ENCODE measurements at places on chromosomes 12 and 14. TPM values are rescaled to one million over a fixed set of nuclear protein-coding genes. Genes with fewer than 3 reads are reported as not detected.

DNA sequence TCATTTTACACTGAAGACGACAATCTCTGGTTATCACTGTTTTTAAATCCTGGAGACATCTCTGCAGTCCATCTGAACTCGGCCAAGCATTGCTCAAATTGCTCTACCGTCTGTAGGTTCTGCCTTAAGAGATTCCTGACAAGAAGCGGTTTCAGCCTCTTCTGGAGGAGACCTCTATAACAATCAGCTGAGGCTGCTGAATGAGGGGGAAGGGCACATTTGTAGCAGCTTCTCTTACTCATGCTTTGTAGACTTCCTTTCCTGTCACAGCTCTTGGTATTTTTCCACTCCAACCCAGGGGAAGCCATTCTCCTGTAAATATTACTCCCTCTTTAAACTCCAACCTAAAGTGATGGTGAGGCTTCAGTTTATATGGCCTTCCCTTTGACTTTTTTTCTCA is 3.0 kb downstream of the ARG2 start:
- no peak for DNase-seq

GRCh38 chr14:68936476-68936875 is 42.6 kb downstream of the ACTN1 start:
- DNase-seq = no peak

DNA sequence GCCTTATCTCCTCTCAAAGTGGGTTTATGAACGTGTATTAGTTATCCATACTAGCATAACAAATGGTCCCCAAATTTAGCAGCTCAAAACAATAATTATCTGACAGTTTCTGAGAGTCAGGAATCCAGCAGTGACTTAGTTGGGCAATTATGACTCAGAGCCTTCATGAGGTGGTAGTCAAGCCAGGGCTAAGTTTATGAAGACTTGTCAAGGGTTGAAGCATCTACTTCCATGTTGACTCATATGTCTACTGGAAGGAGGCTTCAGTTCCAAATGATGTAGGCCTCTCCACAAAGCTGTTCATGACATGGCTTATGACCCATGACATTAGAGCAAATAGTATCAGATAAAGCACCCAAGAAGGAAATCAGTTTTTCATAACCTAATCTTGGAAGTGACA is 73.2 kb downstream of the IPO8 start:
- DNase-seq = no peak

- no peak for DNase-seq
These were observed 231.7 kb downstream of the KCNC2 start for GRCh38 chr12:74977832-74978481.

DNA sequence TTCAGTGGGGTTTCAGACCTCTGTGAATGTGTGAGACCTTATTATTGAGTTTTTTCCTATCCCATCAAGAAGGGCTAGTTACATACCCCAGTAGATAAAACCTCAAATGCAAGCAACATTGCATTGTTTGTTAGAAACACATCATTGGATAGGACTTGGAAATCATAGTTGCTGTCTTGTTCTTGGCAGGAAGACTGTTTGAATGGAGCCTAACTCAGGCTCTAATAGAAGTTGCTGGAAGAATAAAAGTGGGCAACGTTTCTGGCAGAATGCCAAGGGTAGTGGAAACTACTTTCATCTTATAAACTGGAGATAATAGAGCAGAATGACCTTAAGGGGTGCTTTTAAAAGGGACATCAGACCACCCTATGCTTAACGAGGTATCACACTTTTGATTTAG is 9.9 kb upstream of the PTHLH start:
- no peak for DNase-seq

DNA sequence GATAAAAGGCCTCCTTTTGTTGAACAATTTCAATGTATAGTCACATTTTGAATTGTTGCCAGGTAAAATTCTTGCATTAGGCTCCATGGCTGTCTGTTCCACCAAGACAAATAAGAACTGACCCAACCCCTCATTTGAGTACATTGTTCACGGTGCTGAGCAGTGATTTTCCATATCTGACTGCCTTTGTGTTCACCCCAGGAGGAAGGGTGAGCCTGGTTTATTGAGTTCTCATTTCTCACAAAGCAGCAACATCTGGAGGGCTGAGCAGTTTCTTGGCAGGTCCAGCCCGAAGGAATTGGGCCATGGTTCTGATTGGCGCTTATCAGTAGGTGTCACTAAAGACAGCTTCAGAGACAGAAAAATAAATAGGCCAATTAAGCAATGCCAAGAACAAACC is 149.1 kb downstream of the BMP4 start:
- DNase-seq = no peak

- DNase-seq = no peak
These were observed 87.4 kb downstream of the OTOGL start for GRCh38 chr12:80186727-80187217.

DNA sequence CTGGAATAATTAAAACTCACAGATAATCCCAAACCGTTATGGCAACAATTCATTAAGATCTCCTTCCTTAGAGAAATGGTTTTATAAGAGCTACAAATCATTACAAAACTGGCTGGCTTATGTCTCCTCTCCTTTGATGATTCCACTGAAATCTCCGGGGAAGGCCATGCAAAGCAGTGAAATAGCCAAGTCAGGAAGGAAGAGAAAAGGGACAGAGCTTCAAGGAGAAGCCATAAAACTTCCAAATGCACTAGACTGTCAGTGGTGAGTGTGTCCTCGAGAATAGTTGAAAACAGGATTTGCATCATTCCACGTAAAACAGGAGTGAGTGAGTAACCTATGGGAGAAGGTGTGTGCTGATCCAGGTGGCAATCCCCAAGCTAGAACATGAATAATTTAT is 330.0 kb downstream of the DIO2 start:
- no peak for DNase-seq

- DNase-seq = no peak
These were observed 203.6 kb downstream of the NUAK1 start for GRCh38 chr12:105935106-105935505.

DNA sequence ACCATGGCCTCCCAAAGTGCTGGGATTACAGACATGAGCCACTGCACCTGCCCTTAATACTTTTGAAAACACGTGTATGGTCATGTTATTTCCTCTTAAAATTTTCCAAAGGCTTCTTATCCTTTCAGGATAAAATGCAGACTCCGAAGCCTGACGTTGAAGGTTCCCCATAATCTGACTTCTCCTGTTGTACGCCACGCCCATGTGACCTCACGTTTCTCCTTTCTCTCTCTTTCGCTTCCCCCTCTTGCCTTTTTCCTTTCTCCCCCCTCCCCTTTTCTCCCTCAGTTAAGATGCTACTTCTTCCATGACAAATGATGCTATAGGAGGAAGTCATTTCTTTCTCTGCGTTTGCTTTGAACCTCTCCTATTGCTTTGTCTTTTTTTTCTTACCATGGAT is 266.0 kb downstream of the FBXL14 start:
- DNase-seq = no peak

GRCh38 chr12:80268924-80269749 is 169.8 kb downstream of the OTOGL start:
- no peak for DNase-seq

- no peak for DNase-seq
These were observed 3.4 kb downstream of the RTL1 start for GRCh38 chr14:100899884-100900771.

GRCh38 chr12:2462087-2462486 is 332.7 kb upstream of the FKBP4 start:
- DNase-seq = no peak

DNA sequence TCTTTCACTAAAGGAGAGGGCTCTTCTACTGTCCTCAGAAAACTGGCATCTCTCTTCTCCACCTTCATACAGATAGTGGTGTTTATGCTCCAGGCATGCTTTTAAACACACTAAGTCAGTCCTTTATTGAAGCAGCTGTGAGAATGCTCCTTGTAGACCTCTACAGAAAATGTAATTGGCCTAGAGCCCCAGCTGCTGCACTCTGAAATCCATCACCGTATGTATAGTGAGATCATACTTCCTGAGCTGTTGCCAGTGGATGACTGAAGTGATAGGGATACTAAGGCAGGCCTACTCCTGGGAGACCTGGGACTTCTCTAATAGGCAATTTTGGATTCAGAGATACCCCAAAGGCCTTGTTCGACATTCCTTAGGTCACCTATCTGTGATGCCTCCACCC is 535.4 kb downstream of the RPS29 start:
- DNase-seq = no peak

- no peak for DNase-seq
These were observed 155.1 kb upstream of the PRICKLE1 start for GRCh38 chr12:42744539-42745182.

DNA sequence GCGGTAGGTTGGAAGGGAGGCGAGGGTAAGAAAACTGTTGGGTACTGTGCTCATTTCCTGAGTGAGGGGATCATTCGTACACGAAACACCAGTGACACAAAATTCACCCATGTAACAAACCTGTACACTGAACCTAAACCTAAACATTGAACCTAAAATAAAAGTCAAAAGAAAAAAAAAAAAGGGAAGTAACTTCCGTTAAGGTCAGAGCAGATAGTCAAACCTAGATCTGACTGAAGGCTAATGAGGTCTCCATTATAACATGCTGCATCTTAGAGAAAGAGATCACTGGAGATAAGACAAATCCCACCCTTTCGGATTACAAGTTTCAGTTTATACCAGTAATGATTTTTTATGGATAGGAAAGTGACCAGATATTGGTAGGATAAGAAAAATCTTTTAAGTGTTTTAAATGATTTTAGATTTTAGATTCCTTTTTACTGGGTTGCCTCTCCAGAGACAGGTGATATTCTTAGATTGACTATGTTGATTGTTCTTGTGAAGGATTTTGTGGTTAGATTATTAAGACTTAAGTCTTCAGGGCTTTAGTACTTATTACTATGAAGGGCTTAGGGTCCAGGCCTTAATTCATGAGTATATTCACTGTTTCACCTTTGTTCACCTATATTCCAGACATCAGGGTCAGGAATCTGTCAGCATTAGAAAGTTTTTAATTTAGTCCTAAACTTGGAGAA is 11.2 kb upstream of the NCKAP1L start:
- DNase-seq = no peak

- no peak for DNase-seq
These were observed 24.3 kb downstream of the PPM1H start for GRCh38 chr12:62910549-62911169.

GRCh38 chr14:26730929-26731618 is 133.2 kb upstream of the NOVA1 start:
- DNase-seq = no peak

GRCh38 chr12:88163371-88163770 is 21.3 kb downstream of the TMTC3 start:
- no peak for DNase-seq

DNA sequence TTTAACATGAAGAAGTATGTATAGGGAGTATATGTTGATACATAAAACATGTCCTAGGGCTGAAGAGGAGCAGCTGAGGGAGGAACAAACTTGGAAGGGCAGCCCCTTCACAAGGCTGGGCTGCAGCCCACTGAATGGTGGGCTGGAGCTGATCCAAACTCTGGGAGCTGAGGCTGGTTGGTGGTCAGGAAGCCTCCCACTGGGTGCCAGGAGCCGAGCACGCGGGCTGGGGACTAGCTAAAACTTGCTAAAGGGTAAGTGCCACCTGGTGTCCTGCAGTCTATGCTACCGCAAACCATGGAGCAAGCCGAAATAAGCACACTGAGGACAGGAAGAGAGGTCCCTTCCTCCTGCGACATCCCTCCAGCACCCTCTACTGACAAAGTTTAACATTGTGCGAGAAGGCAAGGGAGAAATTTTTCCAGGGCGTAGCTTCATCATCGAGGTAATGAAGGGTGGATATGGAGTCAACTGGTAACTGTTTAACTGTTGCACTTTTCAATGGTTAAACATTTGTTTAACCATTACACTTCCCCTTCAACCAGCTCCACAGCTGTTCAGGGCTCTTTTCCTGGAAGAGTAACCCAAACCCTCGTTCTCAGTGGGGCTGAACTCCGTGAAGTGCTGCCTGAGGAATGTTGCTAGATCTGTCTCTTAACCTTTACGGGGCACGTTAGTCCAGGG is 42.2 kb downstream of the EGLN3 start:
- DNase-seq = no peak

GRCh38 chr14:94771158-94771905 is 1.4 kb upstream of the GSC start:
- DNase-seq = no peak

DNA sequence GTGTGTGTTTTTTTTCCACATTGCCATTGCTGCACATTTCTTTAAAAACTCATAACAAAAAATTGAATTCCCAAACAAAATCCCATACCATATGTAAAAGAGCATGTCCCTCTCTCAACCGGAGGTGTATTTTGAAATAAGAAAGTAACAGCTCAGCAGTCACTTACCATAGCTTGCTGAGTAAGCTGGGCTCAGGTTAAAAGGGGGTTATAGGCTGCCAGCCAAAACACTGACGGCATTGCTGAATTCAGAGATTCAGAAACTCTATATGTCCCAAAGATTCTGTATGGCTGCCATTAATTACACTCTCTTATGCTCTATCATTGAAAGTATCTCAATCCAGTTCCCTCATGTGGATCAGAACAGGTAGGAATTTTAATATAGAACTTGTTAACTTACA is 276.0 kb downstream of the FOXG1 start:
- DNase-seq = no peak

GRCh38 chr12:55985341-55985740 is 11.5 kb downstream of the RAB5B start:
- DNase-seq = no peak

- DNase-seq = no peak
These were observed 420.7 kb downstream of the ADAMTS20 start for GRCh38 chr12:43131301-43131700.

GRCh38 chr12:83470749-83471148 is 784.0 kb downstream of the TMTC2 start:
- DNase-seq = no peak

The SAMD15 gene
- total RNA-seq = 0.41 TPM

The KLRD1 gene
- total RNA-seq = 3.5 TPM
